ELR (cell line): ENCODE measurements at places on chromosomes 4 and X.

DNA sequence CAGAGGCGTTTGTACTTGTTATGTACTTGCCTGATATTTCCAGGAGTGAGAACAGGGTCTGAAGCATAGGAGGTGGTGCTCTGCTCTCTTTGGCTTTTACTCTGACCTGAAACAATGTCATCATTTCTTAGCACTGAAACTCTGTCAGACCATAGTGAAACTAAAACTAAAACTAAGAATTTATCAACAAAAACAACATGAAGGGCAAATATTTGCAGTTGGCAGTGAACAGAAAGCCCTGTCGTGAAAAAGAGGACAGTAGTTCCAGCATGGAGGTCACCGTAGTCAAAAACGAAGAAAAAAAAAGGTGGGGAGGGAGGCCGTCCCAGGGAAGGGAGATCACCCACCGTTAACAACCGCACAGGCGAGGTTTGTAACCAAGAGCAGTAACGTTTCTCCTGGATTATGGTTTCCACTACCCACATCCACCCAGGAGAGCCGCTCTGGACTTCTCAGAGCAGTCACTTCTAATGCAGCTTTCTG is 97.5 kb downstream of the ANK2 start:
- peak; percentile 13 for DNase-seq

DNA sequence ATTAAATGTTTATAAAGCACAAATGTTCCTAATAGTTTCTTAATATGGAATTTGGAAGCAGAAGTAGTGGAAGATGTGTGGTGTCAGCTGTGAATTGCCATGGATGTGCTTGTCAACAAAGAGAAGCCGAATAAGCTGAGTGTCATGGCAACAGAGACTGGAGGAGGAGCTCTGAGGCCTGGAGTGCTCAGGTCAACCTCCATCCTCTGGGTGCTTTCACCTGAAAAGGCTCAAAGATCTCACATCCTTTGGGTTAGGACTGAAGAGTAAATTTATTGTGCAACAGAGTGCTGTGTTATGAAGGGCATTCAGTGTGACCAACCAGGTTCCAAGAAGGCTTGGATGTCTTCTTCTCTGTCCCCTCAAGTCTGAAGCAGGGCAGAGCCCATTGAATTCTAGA is 18.7 kb downstream of the SGMS2 start:
- no peak for DNase-seq

DNA sequence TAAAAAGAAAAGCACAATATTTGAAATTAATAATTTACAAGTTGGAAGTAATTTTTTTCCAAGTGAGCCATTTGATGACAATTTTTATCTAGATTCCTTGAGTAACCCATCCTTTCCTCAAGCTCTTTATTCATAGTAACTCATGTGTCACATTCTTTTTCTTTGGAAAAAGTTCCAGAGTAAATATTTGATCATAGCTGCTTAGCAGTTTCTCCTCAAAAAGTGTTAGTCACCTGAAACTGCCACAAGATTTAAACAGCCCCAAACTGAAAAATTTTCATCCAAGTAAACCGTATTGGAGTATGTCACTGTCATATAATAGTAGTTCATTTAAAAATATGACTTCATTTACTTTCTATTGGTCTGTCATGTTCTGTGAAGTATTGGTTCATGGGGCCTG is 94.6 kb upstream of the CASK start:
- no peak for DNase-seq

DNA sequence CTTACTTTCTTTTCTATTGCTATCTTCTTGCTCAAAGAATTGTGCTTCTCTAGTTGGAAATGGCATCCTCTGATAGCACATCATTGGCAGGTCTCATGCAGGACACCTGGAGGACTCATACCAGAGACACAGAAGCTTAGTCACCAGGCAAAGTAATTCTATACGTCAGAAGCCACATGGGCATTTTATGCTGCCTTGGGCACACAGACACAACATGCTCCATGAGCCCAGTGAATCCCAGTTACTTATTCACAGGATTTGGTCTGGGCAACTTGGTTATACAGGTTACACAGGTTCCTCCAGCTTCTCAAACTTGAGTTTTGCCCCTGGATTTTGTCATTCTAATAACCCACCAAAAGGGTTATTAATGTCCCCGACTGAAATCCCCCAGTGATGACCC is 7.1 kb downstream of the RASSF6 start:
- DNase-seq: no peak

DNA sequence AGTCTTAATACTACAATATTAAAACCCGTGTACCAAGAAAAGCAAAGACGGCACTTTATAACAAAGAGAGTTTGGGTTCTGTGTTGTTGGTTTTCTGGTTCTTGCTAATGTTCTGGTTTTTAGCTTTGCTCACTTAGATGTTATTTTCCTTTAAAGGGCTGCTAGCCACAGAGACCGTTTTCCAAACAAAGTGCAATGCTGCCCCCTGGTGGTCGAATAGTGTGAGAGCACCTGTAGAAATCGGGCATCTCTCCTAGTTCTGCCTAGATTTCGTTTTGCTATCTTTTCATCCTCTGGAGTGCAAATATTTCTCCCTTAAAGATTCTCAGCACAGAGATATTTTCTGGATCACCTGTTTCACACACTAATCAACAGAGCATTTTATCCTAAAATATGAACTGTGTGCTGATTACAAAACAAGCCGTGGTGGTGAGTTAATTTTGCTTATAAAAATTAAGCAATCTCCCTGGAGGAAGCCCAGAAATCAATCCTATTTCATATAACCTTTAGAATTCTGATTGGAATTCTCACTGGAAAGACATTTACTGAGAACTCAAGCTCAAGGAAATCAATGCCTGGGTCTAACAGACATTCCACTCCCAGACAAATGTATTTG is 334.5 kb upstream of the NOCT start:
- DNase-seq: peak; percentile 74

- DNase-seq: no peak
These were observed 5.7 kb upstream of the SERTM2 start for GRCh38 chrX:111505783-111506182.

DNA sequence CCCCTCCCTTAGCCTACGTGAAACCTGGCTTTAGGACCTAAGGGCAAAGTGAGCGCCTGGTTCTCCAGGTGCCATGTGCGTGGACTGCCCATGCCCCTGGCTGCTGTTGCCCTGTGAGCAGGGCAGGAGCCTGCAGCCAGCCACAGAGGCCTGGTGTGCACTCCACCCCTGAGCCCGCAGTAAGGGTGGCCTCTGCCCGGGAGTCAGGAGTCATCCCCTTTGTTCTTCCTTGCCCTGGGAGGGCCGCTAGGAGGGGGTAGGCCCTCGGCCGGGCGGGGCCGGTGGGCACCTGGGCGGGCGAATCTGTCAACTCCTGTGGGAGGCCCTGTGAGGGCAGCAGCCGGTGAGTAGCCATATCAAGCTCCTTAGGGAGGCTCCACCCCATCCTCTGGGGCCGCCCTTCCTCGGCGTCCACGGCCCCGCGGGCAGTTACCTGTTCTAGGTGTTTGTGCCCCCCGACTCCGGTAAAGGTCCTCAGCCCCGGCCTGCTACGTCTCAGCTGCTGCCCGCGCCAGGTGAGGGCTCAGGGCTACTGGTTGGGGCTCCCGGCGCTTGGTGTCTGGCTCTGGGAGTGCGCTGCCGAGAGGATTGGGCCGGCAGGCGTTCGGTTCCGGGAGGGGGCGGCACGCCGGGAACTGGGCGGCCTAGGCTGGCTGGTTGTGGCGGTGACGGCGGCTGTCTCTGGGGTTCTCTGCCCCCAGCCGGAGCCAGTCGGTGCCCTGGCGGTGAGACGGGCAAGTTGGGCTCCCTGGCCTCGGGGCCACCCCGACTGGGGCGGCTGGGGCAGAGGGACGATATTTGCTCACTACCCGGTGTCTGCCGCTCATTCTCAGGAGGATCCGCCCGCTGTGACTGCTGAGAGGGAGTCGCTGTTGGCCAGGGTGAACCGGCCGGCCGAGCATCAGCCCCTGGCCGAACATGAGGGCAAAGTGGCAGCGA is 1060.2 kb downstream of the TECRL start:
- DNase-seq: no peak

- DNase-seq: no peak
These were observed 782.8 kb downstream of the RAB28 start for GRCh38 chr4:12701384-12701783.

GRCh38 chrX:118694638-118695037 is 32.8 kb upstream of the IL13RA1 start:
- DNase-seq: peak; percentile 2

GRCh38 chr4:164876700-164877324 is at the start of gene APELA:
TSS of gene APELA (plus strand) at chr4:164877178. CDS start at chr4:164877332, 154 bp downstream.
- DNase-seq: no peak

DNA sequence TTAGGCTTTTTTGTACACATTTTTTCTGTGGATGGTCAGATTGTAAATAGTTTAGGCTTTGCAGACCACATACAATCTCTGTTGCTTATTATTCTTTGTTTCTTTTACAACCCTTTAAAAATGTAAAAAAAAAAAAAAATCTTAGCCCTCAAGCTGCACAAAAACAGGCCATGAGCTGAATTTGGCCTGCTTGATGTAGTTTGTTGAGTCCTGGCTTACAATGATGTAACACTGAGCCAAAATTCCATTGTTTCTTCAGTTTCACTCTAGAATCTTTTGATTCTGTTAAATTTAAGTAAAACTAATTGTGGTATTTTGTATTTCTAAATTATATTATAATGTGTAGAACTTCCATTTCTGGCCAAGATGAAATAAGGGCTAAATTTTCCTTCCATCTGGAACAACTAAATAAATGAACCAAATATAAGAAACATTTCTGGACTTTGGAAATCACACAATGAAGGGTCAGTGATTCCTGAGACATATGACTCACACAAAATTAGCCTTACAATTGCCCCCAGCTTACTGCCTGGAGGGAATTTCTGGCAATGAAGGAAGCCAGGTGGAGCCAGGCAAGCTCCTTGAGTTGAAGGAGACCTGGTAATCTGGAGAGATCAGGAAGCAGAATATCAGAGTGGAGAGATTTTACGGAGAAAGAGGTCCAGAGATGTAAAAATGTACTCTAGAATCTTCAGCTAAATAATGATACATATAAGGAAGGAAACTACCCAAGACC is 29.8 kb downstream of the IQCM start:
- DNase-seq: peak; percentile 50

- DNase-seq: no peak
These were observed 120.7 kb downstream of the NKX6-1 start for GRCh38 chr4:84378356-84378755.

GRCh38 chrX:8345473-8345872 is 119.2 kb upstream of the VCX3B start:
- peak; percentile 64 for DNase-seq

- no peak for DNase-seq
These were observed 155.3 kb upstream of the TEX13A start for GRCh38 chrX:105375816-105376215.

DNA sequence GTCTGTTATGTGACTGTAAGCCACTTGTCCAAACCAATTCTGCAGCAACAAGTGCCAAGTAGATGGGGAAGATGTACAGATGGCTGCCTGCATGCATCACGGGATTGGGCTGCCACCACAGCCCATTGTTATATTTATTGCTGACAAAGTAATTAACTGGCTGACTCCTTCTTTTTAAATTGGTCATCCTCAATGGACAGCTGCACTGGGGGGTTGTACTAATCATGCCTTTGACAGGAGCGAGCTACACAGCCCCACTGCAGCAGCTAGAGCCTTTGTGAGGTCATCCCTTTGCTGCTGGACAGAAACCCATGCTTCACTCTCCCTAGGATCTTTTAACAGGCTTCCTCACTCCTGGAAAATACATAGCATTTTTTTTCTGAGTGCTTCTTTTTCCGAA is 146.7 kb upstream of the CXXC4 start:
- DNase-seq: no peak

DNA sequence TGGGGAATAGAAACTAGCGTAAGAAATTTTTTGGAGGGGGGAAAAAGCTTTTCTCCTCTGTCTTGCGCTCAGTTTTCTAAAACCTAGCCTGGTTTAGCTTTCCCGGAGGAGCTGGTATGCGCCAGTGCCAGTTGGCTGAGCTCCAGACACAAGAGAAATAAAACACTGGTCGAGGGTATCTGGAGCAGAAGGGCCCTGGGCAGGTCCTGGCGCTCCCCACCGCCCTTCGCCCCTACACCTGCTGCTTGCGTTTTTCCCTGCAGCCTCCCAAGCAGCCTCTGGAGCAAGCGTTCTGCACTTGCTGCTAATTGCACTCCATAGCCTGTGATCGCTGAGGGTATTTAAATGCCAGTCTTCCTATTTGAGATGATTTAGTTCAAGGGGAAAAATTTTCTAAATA is 816 bp downstream of the EREG start:
- peak; percentile 36 for DNase-seq

DNA sequence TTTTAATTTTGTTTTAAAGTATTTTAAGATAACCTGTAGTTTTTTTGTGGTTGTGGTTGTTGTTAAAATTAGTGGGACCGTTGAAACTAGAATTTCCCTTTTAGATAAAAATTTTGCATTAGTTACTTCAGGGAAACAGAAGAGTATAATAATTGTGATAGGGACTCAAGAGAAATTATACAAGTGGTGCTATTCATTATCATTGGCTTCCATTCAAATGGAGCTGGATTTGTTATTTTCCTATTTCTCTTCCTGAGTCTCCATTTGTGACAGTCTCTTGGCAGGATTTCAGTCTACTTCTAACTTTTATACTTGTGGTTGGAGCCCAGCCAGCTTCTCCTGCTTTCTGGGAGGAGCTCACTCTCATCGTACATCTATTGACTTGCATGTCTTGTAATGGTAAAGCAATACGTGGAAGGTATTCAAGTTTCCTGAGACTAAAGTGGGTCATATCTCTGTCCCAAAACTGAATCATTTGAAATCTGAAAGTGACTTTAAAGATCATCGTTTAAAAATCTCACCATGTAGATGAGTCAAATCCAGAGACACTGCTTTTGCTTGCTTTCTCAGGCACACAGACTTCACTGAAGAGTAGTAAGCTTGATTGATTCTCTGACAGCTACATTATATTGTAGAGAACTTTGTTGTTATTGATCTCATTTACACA is 155.8 kb downstream of the RPA4 start:
- no peak for DNase-seq

DNA sequence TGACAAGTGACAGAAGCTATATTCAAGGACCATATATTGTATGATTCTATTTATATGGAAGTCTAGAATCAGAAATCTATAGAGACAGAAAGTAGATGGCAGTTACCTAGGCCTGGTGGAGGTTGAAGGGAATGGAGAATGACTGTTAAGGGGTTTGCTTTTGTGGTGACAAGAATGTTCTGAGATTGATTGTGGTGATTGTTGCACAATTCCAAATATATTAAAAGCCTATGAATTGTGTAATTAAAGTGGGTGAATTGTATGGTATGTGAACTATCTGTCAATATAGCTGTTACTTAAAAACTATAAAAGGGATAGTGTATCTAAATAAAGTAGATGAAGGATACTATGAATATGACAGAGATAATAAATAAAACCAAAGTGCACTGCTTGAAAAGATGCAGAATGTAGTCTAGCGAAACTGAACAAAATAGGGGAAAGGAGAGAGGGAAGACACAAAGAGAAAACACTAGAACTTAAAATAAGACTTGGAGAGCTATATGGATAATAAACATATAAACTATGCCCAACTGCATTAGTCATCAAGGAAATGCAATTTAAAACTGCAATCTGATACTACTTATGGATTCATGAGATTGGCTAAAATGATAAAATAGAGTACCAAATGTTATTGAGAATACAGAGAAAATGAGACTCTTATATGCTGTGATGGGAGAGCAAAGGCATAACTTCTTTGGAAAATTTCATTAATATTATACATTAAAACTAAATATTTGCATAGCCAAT is 82.1 kb upstream of the BANK1 start:
- peak; percentile 3 for DNase-seq

- no peak for DNase-seq
These were observed 84.0 kb upstream of the IGFBP7 start for GRCh38 chr4:57194068-57194611.

- DNase-seq: peak; percentile 62
These were observed at the start of gene GABRB1 for GRCh38 chr4:47031011-47031678. TSS of gene GABRB1 (plus strand) at chr4:47031567.
